ENCODE measurements at places on chromosomes 1 and 21.

- no peak for DNase-seq
Measured at GRCh38 chr1:72119491-72119890, 162.8 kb downstream of the NEGR1 start.

GRCh38 chr1:16175610-16176553 lies 20.0 kb upstream of the EPHA2 start:
- no peak for DNase-seq

- DNase-seq, result no peak
Measured at GRCh38 chr1:165647517-165647916, 16.5 kb downstream of the MGST3 start.

DNA sequence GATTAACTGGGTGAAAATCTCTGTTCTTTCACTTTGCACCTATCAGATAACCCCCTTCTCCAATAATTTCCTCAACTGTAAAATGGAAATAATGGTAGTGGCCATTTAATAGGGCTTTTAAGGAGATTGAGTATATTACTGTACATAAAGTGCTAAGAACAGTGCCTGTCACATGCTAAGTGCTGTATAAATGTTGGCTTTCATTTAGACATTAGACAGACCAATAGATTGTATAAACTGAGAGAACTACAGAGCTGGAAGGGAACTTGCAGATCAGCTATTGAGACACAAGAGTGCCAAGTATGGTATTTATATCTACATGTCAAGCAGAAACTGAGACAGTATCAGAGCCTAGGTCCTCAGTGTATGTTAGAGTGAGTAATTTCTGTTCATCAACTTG lies 934.7 kb downstream of the PLA2G4A start:
- no peak for DNase-seq

DNA sequence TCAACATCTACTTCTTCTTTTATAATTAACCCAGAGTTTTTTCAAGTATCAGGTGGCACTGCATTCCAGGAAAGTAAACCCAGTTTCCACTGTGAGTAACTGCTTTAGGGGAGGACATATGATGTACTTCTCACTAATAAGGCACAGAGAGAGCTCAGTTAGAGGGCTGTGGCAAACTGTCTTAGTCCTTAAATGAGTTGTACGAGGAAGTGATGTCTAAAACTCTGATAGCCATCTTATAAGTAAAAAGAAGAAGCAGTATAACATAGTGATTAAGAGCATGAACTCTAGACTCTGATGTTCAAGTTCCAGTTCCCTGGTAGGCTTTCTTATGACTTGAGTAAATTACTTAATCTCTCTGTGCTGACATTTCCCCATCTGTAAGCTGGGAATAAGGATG lies 58.7 kb upstream of the PTGS2 start:
- DNase-seq, result no peak

Data from HL-60 (cell line).